T-helper 22 cell (primary cell): ENCODE measurements at places on chromosomes 13 and 19.

DNA sequence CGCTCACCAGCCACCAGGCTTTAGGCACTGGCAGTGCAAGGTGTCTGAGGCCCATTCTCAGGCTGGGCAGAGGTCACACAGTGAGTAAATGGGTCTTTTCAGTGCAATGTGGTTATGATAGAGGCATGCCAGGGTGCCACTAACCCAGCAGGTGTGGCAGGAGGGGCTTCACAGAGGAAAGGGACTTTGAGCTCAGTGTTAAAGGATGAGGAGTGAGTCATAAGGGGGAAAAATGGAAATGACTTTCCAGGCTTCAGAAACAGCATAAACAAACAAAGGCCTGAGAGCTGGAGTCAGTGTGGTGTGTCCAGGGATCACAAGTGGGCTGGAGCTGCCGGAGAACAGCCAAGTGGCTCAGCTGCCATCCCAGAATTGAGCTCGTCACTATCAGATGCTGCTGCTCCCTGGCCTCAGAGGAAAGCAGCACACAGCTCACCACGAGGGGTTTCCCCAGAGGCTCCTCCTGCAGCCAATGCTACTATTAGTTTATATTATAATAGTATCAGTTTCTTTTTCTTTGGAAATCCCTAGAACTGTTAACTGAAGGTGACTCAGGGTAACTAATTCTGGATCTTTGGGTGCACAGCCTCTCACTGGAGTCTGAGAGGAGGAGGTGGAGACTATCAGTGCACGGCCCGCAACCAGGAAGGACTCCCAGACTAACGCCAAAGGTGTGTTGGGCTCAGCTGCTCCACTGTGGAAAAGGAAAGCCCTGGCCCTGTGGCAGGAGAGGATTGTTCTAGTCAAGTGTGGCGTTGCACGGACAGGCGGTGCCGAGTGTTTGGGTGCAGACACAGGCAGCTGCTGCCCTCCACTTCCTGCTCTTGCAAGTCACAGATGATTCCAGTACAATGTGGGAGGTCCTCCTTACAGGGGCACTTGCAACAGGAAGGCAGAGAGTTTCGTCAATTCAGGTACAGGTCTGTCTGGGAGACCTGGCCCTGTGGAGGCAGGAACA is 39.5 kb downstream of the DHRS12 start:
- peak; percentile 45 for DNase-seq

DNA sequence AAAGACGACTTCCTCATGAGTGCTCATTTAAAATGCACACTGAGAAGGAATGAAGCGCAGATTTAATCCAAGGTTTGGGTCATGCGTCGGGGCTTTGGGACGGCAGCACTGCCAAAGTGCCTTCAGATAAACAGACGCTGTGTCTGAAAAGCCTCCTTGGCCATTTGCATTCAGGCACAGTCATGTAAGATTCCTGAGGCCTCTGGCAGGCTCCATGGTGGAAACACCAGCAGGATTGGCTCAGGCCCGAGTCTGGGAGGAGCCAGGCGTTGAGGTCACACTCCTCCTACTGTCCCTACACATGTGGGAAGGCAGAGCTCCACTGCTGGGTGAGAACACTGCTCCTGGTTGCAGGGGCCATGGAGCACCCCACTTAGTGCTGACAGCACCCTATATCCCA is 113.3 kb upstream of the KL start:
- DNase-seq: no peak

GRCh38 chr19:43718627-43719377 is 2.9 kb downstream of the IRGC start:
- no peak for DNase-seq

GRCh38 chr19:2100719-2101061 is 4.0 kb downstream of the IZUMO4 start:
- DNase-seq: no peak

DNA sequence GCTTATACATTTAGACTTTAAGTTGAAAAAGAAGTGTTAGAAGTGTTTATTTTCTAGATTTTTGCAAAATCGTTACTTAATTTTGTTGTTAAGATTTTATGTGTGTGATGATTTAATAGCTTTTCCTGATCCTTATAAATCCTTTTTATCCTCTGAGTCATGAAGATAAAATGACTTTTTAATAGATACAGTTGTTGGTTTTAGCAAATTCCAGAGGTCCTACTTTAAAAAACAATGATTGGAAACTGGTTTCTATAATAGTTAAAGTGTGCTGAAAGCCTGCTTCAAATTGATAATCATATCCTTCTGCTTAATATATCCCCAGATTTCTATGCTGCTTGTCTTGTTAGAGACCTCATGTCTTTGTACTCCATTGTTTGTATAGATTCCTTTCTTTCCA is 39.0 kb downstream of the RNASEH2B start:
- no peak for DNase-seq

DNA sequence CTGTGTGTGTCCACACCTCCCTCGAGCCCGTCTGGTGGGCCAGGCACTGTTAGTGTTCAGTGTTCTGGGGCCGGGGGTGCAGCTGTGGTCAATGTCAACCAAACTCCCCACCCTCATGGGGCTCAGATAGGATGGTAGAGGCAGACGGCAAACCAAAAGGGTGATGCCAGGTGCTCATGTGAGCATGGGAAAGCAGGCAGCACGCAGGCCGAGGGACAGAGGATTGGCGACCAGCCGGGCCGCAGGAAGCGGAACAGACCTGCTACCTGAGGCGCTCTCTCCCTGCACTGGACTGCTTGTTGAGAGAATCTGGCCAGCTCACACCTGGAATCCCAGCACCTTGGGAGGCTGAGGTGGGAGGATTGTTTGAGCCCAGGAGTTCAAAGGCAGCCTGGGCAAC is 29.1 kb downstream of the DHX34 start:
- no peak for DNase-seq

GRCh38 chr19:869245-870177 is 10.0 kb downstream of the CFD start:
- no peak for DNase-seq

- DNase-seq: no peak
Measured at GRCh38 chr13:43895940-43896339, 16.2 kb downstream of the LACC1 start.

DNA sequence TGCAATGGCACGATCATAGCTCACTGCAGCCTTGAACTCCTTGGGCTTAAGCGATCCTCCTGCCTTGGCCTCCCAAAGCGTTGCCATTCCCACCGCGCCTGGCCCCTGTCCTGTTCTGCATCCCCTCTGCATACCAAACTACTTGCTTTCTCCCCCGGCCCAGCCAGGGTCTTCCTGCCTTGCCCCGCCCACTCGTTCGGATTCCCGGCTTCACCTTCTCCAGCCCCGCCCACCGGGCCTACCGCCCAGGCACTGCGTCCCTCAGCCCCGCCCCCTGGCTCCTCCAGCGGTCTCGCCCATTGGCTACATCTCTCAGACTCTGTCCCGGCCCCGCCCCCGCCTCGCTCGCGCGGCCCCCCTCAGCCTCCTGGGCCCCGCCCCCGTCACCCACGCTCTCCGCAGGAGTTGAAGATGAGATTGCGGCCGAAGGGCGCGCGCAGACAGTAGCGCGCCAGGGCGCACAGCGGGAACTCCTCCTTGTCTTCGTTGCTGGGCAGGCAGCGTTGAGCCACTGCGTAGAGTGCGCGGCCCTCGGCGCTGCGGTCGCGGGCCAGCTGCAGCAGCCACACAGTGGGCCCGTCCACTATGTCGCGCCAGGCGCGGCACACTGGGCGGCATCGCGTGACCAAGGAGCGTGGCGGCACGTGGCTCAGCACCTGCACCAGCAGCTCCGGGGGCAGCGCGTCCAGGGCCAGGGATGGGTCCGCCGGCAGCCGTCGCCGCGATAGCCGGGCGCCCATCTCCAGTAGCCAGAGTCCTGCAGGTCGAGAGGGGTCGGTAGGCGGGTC is 19.0 kb downstream of the MRPS12 start:
- DNase-seq: peak; percentile 70

- DNase-seq: no peak
Measured at GRCh38 chr13:91805605-91806004, 407.2 kb downstream of the GPC5 start.

GRCh38 chr19:17560205-17560595 is 4.8 kb downstream of the COLGALT1 start:
- no peak for DNase-seq

DNA sequence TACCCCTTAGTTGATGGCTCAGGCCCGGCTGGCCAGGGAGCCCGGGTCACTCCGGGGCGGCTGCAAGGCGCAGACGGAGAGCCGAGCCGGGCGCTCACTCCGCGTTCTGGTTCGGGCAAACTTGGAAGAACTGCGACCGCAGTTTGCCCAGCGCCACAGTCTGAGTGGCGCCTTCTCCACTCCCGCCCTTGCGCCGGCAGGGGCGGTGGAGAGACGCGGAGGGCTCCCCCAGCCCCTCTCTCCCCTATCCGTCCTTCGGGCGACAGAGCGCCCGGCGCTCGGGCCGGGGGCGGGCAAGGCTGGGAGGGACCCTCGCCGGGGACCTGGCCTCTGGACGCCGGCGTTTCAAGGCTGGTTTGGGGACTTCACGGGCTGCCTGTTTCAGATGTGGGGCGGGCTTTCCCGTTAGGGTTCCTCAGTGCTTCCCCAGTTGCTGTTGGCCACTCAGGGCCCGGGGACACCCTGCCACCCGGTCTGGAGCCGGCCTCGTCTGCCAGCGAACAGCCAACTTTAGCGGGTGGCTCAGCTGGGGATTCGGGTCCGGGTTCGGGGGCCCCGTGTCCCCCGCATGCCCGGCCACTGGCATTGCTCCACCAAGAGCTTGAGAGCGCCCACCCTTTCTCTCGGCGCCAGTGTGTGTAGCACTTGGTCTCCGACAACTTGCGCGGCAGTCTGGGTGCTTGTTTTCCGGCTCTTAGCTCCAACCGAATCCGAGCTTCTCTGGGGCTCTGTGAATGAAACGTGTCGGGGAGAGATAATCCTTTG is 1.5 kb downstream of the GPC6 start:
- no peak for DNase-seq

DNA sequence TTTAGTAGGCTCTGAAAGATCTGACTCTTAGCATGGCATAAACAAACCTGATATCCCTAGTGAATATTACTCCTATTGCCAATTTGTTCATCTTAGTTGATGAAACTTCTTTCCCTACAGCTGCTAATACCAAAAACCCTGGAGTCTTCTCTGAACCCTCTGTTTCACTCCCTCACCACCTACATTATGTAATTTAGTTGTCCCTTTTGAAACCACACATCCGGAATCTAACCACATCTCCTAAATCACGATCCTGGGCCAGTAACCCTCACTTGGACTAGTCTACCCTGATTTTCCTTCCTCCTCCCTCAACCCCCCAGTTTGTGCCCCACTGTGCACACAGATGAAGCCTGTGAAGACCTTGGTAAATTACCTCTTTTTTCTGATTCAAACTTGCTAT is 1.2 kb downstream of the ZNF256 start:
- no peak for DNase-seq

GRCh38 chr19:19530423-19530804 is 1.7 kb downstream of the YJEFN3 start:
- DNase-seq: no peak

- DNase-seq: no peak
Measured at GRCh38 chr19:34480971-34481841, at the start of gene WTIP. Gene WTIP (plus strand): TSS chr19:34481758. CDS start chr19:34481975, 217 bp downstream.

- no peak for DNase-seq
Measured at GRCh38 chr13:20882206-20882605, 20.3 kb downstream of the XPO4 start.

DNA sequence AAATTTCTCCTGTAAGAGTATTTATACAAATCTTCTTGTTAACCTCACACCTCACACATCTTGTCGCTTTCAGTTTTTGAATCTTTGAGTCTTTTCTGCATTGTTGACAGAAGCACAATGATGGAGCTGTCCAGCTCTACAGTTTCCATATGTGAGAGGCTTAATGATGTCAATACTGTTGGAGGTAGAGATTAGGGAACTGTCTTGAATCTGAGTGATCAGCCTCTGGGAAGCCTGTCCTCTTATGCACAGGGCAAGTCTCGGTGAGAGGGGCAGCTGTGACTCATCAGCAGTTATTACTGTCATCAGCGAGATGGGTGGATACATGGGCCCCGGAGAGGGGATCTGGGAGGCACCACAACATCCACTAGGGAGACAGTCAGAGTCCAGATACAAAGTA is 4.6 kb upstream of the ITGBL1 start:
- DNase-seq: no peak

GRCh38 chr19:46296722-46297461 is at the start of gene HIF3A:
Gene HIF3A (plus strand): TSS chr19:46297042. CDS start chr19:46297077, 35 bp downstream.
- DNase-seq: no peak

DNA sequence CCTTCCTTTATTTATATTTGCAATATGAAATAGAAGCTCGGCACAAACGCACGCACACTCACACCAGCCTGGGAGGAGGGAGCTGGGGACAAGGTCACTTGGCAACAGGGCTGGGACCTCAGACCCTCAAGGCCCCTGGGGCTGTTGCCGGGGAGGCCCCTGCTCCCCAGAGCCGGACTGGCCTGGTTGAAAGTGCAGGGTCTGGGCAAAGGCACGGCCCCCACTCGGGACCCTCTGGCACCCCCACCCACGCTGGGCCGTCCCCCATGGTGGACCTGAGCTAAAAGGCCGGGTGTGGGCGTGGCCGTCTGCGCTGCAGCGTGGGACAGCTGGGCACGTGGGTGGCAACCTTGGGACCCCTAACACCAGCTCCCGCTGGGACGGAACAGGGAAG is 1.2 kb upstream of the TMEM86B start:
- no peak for DNase-seq

DNA sequence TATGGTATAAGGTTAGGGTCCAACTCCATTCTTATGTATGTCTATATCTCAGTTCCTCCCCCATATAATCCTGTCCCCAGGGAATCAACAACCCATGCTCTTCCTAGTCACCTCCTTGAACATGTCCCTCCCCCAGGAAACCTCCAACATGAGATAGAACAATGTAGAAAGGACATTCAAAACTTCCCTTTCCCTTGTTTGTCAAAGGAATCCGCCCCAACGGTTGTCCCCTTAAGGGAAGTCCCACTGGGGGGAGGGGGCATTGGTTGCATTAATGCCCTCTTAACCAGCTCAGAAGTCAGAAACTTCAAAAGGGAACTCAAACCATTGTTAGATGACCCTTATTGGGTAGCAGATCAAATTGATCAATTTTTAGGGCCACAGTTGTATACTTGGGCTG is 6.8 kb upstream of the ZNF561 start:
- DNase-seq: no peak
